Cardiac muscle cell (in vitro differentiated cells and primary cell): ENCODE measurements at places on chromosomes 2 and 18.

DNA sequence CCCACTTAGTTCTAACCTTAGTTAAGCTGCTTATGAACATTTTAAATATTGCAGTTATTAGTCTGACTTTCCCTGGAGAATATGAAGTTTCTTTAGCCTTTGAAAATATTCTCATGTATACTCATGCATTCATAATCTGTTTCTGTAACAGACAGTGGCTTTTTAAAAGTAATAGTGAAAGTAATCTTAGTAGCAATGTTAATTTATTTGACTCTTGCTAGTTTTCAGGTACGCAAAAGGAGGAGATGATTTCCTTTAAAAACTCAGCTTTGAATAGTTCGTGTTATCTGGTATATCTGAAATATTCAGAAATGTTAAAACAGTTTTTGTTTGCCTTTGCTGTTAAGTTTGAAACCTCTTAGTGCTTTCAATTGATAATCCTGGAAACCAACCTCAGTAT is 3.8 kb downstream of the ANKRD12 start:
- no peak overlapping the region for H3K27ac ChIP-seq
- no peaks in the 10 kb centered on the region for H3K36me3 ChIP-seq
- no peak for DNase-seq
- no peak overlapping the region for H3K4me3 ChIP-seq

GRCh38 chr2:120747706-120748105 is 12.0 kb downstream of the GLI2 start:
- H3K27ac ChIP-seq: no peak overlapping the region
- H3K4me3 ChIP-seq: no peak overlapping the region
- H3K4me1 ChIP-seq: peaks cover 10% of the 10 kb centered on the region
- no peaks in the 10 kb centered on the region for H3K36me3 ChIP-seq
- DNase-seq: no peak
- no peaks in the 10 kb centered on the region for H3K27me3 ChIP-seq

- no peak overlapping the region for H3K4me3 ChIP-seq
- no peaks in the 10 kb centered on the region for H3K4me1 ChIP-seq
- no peaks in the 10 kb centered on the region for H3K36me3 ChIP-seq
- DNase-seq: no peak
- no peak overlapping the region for H3K27ac ChIP-seq
Measured at GRCh38 chr2:36277146-36277808, 78.3 kb upstream of the CRIM1 start.

- no peaks in the 10 kb centered on the region for H3K4me1 ChIP-seq
Measured at GRCh38 chr2:45232818-45233217, 223.6 kb upstream of the SIX2 start.

- H3K4me3 ChIP-seq: peak overlapping the region; percentile 24
- peaks cover 19% of the 10 kb centered on the region for H3K27me3 ChIP-seq
- no peaks in the 10 kb centered on the region for H3K4me1 ChIP-seq
- H3K36me3 ChIP-seq: no peaks in the 10 kb centered on the region
- H3K27ac ChIP-seq: no peak overlapping the region
Measured at GRCh38 chr2:230956827-230957755, 32.0 kb upstream of the GPR55 start.

- H3K27me3 ChIP-seq: no peaks in the 10 kb centered on the region
- peak overlapping the region; percentile 74 for H3K27ac ChIP-seq
- H3K4me1 ChIP-seq: peaks cover 17% of the 10 kb centered on the region
- peak; percentile 27 for DNase-seq
Measured at GRCh38 chr2:213149294-213149875, 2.0 kb downstream of the IKZF2 start.

- H3K27ac ChIP-seq: no peak overlapping the region
- no peaks in the 10 kb centered on the region for H3K27me3 ChIP-seq
- no peaks in the 10 kb centered on the region for H3K36me3 ChIP-seq
- no peak for DNase-seq
- H3K4me3 ChIP-seq: no peak overlapping the region
Measured at GRCh38 chr2:57429831-57430230, 616.8 kb upstream of the VRK2 start.

GRCh38 chr18:34707670-34708069 is 2.4 kb upstream of the DTNA start:
- H3K36me3 ChIP-seq: no peaks in the 10 kb centered on the region
- H3K4me1 ChIP-seq: peaks cover 18% of the 10 kb centered on the region
- H3K4me3 ChIP-seq: no peak overlapping the region
- no peaks in the 10 kb centered on the region for H3K27me3 ChIP-seq
- DNase-seq: peak; percentile 66
- H3K27ac ChIP-seq: no peak overlapping the region

- no peak overlapping the region for H3K27ac ChIP-seq
- H3K4me3 ChIP-seq: no peak overlapping the region
- no peaks in the 10 kb centered on the region for H3K27me3 ChIP-seq
Measured at GRCh38 chr18:46678785-46679399, 21.9 kb upstream of the LOXHD1 start.

DNA sequence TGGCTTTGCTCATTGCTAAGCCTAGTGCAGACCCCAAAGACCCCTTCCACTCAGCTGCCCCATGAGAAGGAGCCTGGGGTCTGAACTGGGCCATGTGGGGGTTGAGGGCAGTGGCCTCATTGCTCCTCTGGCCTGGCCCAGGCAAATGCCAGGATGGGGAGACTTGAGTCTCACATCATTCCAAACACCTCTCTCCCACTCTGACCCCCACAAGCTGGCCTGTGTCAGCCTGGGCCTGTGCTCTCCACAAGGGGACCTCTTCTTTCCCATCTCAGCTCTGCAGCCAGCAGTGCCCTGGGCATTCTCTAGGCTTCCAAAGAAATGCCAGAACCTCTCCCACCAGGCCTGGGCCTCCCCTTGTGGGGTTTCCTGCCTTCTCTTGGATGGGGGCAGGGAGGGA is 45.8 kb upstream of the OTOF start:
- no peak overlapping the region for H3K4me3 ChIP-seq
- no peak overlapping the region for H3K27ac ChIP-seq
- peaks cover 13% of the 10 kb centered on the region for H3K27me3 ChIP-seq

DNA sequence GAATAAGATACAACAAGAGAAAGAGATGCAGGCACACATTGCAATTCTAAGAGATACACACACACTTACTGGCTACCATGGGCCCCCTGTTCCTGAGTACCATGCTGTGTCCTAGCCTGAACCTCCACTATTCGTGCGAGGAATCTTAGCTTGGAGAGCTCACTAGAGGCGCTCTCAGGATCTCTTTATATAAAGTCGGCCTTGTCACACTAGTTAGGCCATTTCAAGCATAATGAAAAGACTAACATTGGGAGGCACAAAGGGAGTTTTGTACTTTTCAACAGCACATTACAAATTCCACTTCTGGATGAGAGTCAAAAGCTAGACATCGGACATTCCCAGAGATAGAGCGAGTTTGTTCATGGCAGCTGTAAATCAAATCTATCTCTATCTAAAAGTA is 365.2 kb downstream of the DSEL start:
- no peaks in the 10 kb centered on the region for H3K36me3 ChIP-seq
- H3K27me3 ChIP-seq: no peaks in the 10 kb centered on the region
- H3K4me3 ChIP-seq: no peak overlapping the region
- H3K4me1 ChIP-seq: no peaks in the 10 kb centered on the region

DNA sequence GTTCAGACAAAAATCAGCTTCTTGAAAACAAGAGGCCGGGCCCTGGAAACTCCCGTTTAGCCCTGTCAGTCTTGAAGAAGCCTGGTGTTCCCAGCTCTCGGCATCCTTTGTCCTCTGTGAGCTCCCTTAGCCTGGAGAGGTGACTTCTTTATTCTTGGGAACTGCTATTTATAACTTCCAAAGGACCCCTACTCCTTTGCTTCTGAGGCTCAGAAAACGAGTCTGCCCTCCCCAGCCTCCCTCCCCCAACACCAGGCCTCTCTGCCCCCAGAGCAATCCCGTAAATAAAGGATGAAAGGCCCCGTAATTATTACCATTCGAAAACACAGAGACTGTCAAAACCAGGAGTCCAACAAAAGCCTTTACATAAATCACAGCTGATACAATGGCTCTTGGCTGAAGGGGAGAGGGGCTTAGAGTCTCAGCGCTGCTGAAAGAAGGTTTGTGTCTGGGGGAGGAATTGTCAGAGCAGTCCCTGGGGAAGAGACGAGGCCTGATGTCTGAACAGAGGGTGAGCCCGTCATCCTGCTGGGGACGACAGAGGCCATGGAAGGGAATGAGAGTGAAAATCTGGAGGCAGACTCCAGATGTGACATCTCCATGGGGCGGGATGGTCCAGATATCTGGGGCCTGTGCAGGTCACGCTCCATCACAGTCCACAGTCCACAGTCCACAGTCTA is 283.0 kb downstream of the MYCN start:
- H3K36me3 ChIP-seq: no peaks in the 10 kb centered on the region
- H3K27ac ChIP-seq: no peak overlapping the region

DNA sequence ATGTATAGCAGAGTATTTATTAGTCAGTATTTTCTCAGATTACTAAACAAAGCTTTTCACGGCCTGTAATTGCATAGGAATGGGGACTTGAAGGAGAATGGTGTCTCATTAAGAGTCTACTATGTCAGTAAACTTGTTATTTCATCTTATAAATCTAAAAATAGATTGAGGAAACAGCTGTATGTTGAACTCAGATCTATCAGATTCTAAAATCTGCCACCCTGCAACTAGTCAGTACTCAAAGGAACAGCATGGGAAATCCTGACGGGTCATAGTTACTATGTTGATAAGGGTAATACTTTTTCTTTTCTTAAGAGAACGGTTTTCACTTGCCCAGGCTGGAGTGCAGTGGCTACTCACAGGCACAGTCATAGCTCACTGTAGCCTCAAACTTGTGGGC is 70.2 kb upstream of the EMILIN2 start:
- H3K4me1 ChIP-seq: no peaks in the 10 kb centered on the region
- no peak for DNase-seq
- peaks cover 46% of the 10 kb centered on the region for H3K36me3 ChIP-seq
- no peaks in the 10 kb centered on the region for H3K27me3 ChIP-seq
- no peak overlapping the region for H3K27ac ChIP-seq
- no peak overlapping the region for H3K4me3 ChIP-seq

DNA sequence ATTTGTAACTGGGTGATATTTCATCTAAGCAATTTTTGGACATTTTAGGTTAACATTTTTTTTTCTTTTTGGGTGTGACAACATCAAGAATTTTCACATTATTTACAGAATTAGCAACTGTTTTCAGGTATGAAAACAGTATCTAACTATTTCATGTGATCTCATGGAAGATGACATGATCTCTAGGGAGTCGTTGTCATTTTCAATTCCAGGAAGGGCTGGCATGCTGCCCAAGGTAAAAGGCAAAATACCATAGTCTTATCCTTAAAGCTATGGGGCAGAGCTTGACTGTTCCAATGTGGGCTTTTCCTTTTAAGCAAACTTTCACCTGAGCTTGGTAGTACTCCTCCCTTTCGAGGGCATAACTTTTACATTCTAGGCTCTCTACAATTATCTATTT is 443.7 kb downstream of the DSEL start:
- no peak overlapping the region for H3K4me3 ChIP-seq
- H3K27me3 ChIP-seq: no peaks in the 10 kb centered on the region
- H3K27ac ChIP-seq: no peak overlapping the region
- no peaks in the 10 kb centered on the region for H3K36me3 ChIP-seq

DNA sequence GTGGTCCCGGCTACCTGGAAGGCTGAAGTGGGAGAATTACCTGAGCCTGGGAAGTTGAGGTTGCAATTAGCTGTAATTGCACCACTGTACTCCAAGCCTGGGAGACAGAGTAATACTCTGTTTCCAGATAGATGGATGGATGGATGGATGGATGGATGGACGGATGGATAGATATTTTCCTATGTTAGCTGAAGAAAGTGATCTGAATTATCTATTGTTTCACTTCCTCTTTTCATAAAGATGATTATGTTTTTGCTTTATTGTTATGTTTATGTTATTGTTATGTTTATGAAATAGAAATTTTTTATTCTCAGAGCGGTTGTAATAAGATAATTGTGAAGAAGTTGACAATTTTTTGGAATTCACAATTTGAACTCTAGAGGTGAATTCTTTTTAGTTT is 33.3 kb upstream of the TTC27 start:
- H3K27me3 ChIP-seq: no peaks in the 10 kb centered on the region
- no peak for DNase-seq
- H3K27ac ChIP-seq: no peak overlapping the region
- no peak overlapping the region for H3K4me3 ChIP-seq

- DNase-seq: peak; percentile 71
- H3K4me3 ChIP-seq: peak within 1 kb of the TSS; percentile 6
- H3K4me1 ChIP-seq: no peaks in the 10 kb centered on the region
Measured at GRCh38 chr18:59272891-59273758, at the start of gene RAX. Gene RAX (minus strand): TSS chr18:59273454. CDS start chr18:59273206, 248 bp downstream.

GRCh38 chr2:69428981-69429380 is 8.3 kb downstream of the NFU1 start:
- no peaks in the 10 kb centered on the region for H3K27me3 ChIP-seq
- no peaks in the 10 kb centered on the region for H3K4me1 ChIP-seq
- H3K27ac ChIP-seq: no peak overlapping the region
- DNase-seq: no peak
- peaks cover 37% of the 10 kb centered on the region for H3K36me3 ChIP-seq

GRCh38 chr2:157190151-157190550 is 67.4 kb upstream of the GALNT5 start:
- no peak overlapping the region for H3K4me3 ChIP-seq
- H3K36me3 ChIP-seq: no peaks in the 10 kb centered on the region
- DNase-seq: peak; percentile 70
- H3K27me3 ChIP-seq: no peaks in the 10 kb centered on the region
- no peak overlapping the region for H3K27ac ChIP-seq

DNA sequence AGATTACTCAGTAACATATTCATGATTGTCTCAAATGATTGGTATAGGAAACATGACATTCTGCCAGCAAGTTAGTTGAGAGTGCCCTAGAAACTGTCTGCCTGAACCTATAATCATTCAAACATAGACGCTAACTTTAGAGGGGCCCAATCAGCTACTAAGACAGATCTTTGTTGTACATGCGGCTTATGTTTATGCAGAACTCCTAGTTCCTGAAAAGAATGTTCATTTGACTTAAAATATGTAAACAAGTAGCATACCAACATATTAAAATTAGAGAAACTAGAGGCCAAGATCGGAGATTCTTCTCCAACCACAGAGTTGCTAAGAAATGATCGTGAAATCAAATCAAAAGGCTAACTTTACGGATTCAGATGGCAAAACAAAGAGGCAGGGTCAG is 4.2 kb upstream of the METAP1D start:
- peaks cover 8% of the 10 kb centered on the region for H3K4me1 ChIP-seq
- no peak overlapping the region for H3K4me3 ChIP-seq
- H3K27me3 ChIP-seq: peaks cover 74% of the 10 kb centered on the region
- no peak overlapping the region for H3K27ac ChIP-seq
- no peak for DNase-seq
- H3K36me3 ChIP-seq: no peaks in the 10 kb centered on the region

DNA sequence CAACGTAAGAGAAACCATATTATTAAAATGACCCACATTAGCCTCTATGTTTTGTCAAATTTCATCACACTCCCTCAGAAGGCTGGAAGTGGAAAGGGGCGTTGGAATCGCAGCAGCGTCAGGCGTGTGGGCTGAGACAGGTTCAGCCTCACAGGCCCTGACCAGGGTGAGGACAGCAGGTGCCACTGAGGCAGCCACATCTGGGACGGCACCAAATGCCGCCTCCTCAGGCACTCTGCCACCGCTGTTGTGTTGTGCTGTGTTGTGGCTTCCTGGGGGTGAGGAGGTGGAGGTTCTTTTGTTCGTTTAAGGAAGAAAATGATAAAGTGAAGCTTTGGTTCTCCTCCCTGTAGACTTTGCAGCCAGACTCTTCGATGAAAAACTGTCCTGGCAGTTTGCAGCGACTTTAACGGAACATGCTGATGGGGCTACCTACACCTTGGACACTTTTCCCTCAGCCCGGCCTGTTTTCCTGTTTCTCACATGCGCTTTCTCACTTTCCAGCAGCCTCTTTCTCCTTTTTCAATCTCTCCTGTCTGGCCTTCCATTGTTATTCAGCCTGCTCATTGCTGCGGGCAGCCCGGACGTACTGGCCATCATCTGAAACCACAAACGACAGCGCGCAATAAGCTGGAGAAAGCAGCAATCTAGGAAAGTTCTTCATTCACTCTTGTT is 44.9 kb upstream of the SALL3 start:
- no peaks in the 10 kb centered on the region for H3K4me1 ChIP-seq
- DNase-seq: no peak
- H3K36me3 ChIP-seq: no peaks in the 10 kb centered on the region
- no peak overlapping the region for H3K27ac ChIP-seq
- no peak overlapping the region for H3K4me3 ChIP-seq
